Cardiac muscle cell (in vitro differentiated cells and primary cell): ENCODE measurements at places on chromosomes 2 and 18. TPM values are rescaled to one million over a fixed set of nuclear protein-coding genes. Genes with fewer than 3 reads are reported as not detected.

UGT1A10 gene
- polyA plus RNA-seq: not detected in 2 replicates

TUBA3E gene
- polyA plus RNA-seq: 0.70 TPM in 1 of 2 replicates, not detected in the other

PLEKHH2 gene
- polyA plus RNA-seq: 0.31 and 1.4 TPM in 2 replicates

STARD6 gene
- polyA plus RNA-seq: 0.72 TPM in 1 of 2 replicates, not detected in the other

ACVR1C gene
- polyA plus RNA-seq: not detected in 2 replicates

HJURP gene
- 8.0 and 36.3 TPM in 2 replicates for polyA plus RNA-seq

PTGR3 gene
- 17.4 and 18.5 TPM in 2 replicates for polyA plus RNA-seq

POTEF gene
- polyA plus RNA-seq: 14.9 and 22.2 TPM in 2 replicates

PLCD4 gene
- 1.7 and 3.3 TPM in 2 replicates for polyA plus RNA-seq

NBAS gene
- 32.4 and 37.3 TPM in 2 replicates for polyA plus RNA-seq

SPEG gene
- polyA plus RNA-seq: 185 and 188 TPM in 2 replicates

ESPNL gene
- 3.7 and 5.3 TPM in 2 replicates for polyA plus RNA-seq

FEV gene
- polyA plus RNA-seq: not detected in 2 replicates

SFTPB gene
- not detected in 2 replicates for polyA plus RNA-seq

CCDC85A gene
- polyA plus RNA-seq: 2.0 and 3.9 TPM in 2 replicates

BABAM2 gene
- 57.8 and 83.3 TPM in 2 replicates for polyA plus RNA-seq

DAPL1 gene
- not detected in 2 replicates for polyA plus RNA-seq

MORN2 gene
- 49.3 and 53.1 TPM in 2 replicates for polyA plus RNA-seq

CD226 gene
- 0.02 TPM in 1 of 2 replicates, not detected in the other for polyA plus RNA-seq

LDAH gene
- 21.1 and 28.3 TPM in 2 replicates for polyA plus RNA-seq

ZAP70 gene
- polyA plus RNA-seq: 0.32 and 3.5 TPM in 2 replicates

ANKRD12 gene
- 21.5 and 47.8 TPM in 2 replicates for polyA plus RNA-seq

FSIP2 gene
- 3.4 and 6.4 TPM in 2 replicates for polyA plus RNA-seq

CNDP1 gene
- 0.55 TPM in 1 of 2 replicates, not detected in the other for polyA plus RNA-seq

SULT1C2 gene
- polyA plus RNA-seq: 1.1 and 1.6 TPM in 2 replicates

ERMN gene
- not detected in 2 replicates for polyA plus RNA-seq

ITPRIPL1 gene
- 1.3 and 1.5 TPM in 2 replicates for polyA plus RNA-seq

FBXO36 gene
- 4.8 and 10.1 TPM in 2 replicates for polyA plus RNA-seq

ABCB11 gene
- polyA plus RNA-seq: 0.02 and 0.06 TPM in 2 replicates

IL36B gene
- not detected in 2 replicates for polyA plus RNA-seq

DSG4 gene
- not detected in 2 replicates for polyA plus RNA-seq

CIB4 gene
- polyA plus RNA-seq: not detected in 2 replicates

CPLX4 gene
- not detected in 2 replicates for polyA plus RNA-seq

AOX1 gene
- polyA plus RNA-seq: 0.04 TPM in 1 of 2 replicates, not detected in the other

FAHD2A gene
- polyA plus RNA-seq: 66.1 and 66.5 TPM in 2 replicates

NIFK gene
- 44.0 and 47.9 TPM in 2 replicates for polyA plus RNA-seq

HOXD13 gene
- not detected in 2 replicates for polyA plus RNA-seq

SPATA3 gene
- not detected in 2 replicates for polyA plus RNA-seq

MALL gene
- not detected in 2 replicates for polyA plus RNA-seq
